ENCODE measurements at places on chromosomes 3 and 15.
A peak's percentile ranks its signal among the peaks of the same experiment; 100 is the strongest.

- DNase-seq: no peak
These were observed 9.5 kb downstream of the ACAD11 start for GRCh38 chr3:132650153-132650552.

DNA sequence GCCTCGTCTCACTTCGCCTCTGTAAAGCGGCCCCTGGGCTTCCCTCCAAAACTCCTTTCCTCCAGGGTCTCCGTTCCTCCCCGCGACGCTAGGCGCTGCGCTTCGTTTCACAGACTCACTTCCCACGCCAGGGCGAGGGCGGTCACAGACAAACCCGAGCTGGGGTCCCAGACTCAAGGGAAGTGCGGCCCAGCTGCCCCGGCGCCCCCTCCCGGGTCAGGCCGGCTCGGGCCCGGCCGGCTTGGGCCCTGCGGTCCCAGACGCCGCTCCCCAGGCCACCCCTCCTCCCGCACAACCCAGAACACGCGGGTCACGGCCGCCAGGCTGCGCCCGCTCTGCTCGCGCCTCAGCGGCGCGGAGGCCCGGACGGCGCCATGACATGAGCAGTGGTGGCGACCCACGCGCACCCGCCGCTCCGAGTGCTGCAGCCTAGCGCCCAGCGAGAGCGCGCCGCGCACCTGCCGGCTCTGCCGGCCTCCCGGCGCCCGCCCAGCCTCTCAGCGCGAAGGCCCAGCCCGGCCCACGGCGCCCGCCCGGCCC lies 547 bp downstream of the NUP210 start:
- DNase-seq: peak; percentile 59

- DNase-seq: no peak
These were observed 101.6 kb downstream of the ZPLD1 start for GRCh38 chr3:102536456-102536855.

- DNase-seq: no peak
These were observed 594.9 kb upstream of the SUCLG2 start for GRCh38 chr3:68249265-68249664.

DNA sequence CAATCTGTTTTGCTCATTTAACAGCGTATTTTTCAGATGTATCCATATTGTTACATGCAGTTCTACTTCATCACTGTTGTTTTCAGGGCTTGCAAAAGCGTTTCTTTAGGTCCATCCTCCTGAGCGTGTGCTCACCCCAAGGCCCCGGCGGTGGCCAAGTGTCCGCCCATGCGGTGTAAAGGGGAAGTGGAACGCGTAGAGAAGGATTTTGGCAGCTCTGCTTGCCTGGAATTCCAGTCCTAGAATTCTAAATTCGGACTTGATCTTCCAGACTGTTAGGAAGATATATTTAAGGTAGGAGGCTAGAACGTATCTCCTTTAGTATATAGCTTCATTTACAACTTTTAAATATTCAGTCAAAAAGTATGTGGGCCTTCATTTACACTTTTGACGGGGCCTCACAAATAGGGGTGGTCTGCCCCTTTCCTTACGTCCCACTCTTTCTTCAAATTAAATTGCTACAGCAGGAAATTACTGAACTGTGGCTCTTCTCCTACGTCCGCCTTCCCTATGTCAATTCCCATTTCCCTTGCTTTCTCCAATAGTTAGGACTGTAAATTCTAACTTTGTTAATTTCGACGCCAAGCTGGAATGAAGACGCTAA lies 609 bp upstream of the TBC1D23 start:
- no peak for DNase-seq

GRCh38 chr3:3800685-3801493 lies 1.7 kb downstream of the LRRN1 start:
- DNase-seq: no peak

- no peak for DNase-seq
These were observed 11.9 kb upstream of the C3orf38 start for GRCh38 chr3:88137836-88138235.

DNA sequence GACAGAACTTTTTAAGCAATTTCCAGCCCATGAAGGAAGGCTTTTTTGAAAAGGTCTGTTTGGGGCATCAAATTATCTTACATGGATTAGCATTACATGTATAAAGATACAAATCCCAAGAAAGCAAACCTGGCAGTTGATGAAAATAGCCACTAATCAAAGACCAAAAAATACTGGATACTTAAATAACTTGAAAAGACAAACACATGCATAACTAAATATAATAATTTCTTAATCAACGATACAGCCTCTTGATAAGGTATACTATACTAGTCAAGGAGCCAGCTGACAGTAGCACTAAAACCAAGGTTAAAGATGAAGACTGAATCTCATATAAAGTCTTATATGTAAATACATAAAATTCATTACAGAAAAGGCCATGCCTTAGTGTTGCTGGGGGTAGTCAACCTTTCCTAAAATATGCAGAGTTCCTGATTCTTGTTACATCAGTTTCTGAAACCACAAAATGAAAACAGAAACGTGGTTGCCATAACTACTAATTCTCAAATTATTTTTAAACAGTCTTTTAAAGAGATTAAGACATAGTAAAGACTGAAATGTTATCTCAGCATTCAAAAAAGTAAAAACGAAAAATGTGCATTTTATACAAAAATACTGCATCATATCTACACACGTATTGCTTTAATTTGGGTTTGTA lies 2.0 kb downstream of the ANKRD28 start:
- no peak for DNase-seq

- no peak for DNase-seq
These were observed 55.7 kb downstream of the LMCD1 start for GRCh38 chr3:8557298-8557697.

- no peak for DNase-seq
These were observed 282.5 kb upstream of the TRIM42 start for GRCh38 chr3:140395134-140396075.

GRCh38 chr3:113953677-113954076 lies 5.9 kb downstream of the ZDHHC23 start:
- DNase-seq: no peak

GRCh38 chr3:127157171-127157828 lies 35.6 kb upstream of the PRR23E start:
- DNase-seq: no peak

GRCh38 chr3:169764312-169764881 lies 463 bp downstream of the TERC start:
- DNase-seq: peak; percentile 49

DNA sequence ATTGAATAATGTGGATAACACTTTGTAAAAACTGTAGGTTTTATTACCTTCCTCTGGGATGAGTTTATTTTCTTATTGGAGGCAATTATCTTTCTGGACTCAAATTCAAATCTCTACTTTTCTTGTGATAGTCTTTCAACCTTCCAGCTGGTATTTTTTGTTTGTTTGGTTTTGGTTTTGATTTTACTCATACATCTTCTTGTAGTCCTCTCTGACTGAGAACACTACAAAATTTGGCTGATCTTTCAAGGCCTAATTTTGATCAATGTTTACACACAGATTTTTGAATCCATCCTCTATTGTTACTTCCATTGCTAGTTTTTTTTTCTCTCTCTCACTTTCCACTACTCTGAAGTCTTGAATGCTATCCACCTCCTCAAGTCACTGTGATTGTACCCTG lies 303.8 kb upstream of the NECTIN3 start:
- DNase-seq: no peak

GRCh38 chr15:77821188-77821958 lies 188.7 kb upstream of the LINGO1 start:
- DNase-seq: peak; percentile 7

DNA sequence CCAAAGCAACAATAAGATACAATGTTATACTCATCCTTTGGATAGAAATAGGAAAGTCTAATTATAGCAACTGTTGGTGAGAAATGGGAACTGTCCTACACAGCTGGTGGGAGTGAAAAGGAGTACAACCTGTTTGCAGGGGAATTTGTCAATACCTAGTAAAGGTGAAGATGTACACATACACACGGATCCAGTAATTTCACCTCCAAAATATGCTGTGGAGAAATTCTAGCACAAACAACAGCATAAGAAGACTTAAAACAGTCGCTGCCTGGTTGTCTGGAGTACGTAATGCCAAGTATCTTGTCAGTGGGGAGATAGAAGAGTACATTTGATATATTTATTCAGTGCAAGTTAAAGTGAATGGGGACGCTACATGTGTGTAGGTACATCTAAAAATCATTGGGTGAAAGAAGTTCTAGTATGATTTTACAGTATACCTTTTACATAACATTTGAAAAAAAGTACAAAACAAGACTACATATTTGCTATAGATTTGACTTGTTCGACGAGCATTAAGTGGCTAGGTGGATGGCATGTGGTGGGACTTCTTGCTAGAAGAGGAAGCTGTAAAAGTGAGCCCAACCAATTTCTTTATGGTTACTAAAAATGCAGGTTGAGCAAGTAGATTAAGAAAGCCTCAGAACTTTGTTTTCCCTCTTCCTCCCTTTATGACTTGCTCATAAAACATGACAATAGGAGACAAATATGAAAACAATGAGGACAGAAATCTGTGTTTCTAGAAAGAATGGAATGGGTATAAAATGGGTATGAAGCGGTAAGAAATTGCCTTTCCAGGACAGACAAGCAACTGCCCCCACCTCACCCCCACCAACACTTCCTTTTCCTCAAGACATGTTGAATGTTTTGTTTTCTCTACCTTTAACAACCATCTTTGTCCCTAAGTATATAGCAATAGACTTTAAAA lies 50.2 kb upstream of the CCR4 start:
- no peak for DNase-seq

GRCh38 chr15:94677202-94677790 lies 445.9 kb downstream of the MCTP2 start:
- DNase-seq: no peak

DNA sequence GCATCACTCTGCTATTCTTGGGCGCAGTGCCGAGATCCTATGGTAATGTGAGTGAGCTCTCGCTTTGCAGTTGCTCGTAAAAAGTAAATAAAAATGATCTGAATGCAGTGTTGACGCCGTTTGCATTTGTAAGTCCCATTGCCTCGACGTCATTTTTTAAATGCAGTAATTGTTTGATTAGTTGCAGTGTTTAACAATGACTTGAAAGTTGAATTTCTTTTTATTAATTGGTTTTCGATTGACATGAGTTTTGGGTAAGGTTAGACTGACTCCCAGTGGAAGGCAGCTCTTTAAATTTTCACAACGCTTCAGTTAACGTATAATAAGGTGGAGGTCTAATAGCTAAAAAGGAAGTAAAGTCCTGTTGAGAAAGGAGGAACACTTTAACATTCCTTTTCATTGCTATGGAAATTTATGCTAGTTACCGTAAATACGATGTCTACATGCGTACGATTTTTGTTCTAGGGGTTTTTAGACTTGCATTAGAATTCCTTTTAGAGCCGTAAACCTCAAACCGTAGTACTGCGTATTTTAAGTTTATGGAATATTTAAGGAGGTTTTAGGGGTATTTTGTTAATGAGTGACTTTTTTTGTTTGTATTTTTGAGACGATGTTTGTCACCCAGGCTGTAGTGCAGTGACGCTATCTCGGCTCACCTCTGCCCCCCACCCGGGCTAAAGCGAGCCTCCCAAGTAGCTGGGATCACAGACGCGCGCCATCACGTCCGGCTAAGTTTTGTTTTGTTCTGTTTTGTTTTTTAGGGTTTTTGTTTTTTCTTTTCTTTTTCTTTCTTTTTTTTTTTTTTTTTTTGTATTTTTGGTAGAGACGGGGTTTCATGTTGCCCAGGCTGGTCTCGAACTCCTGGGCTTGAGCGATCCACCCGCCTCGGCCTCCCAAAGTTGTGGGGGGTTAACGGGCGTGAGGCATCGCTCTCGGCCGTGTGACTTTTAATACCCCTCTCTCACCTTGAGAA lies 1.4 kb downstream of the MORF4L1 start:
- DNase-seq: peak; percentile 37

DNA sequence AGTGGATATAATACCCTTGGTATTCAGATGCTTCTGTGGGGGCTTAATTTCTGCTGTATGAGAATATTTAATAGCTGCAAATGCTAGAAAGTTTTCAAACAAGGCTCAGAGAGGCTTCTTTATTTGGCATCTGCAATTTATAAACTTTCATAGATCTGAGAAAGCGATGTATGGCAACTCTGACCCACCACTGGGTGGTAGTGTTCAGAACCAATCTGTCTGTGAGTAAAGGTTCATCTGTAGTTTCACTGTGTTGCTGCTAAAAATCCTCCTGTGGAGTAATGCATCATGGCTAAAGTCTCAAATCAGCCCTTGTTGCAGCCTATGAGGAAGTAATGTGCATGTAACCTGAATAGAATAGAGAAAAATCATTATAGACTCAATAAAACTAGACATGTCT lies 47.4 kb downstream of the CLSTN2 start:
- no peak for DNase-seq

DNA sequence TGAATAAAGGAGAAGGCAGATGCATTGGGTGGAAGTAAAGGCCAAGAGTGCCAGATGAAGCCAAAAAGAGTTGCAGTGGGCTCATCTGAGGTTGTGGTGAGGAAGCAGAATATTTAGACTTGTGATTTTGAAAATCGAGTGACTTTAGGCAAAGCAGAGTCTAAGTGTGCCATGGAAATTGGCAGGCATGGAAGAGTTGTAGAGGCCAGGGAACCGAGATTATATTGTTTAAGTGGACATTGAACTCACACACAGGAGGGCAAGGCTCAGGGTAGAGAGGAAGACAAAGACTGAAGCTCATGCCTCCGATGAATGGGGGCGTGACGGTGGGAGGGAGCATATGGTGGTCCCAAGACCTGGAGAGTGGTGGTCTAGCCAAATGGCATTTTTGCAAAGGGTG lies 347.5 kb downstream of the EPHB1 start:
- no peak for DNase-seq

- no peak for DNase-seq
These were observed 85.3 kb downstream of the PIK3R4 start for GRCh38 chr3:130661140-130661891.

DNA sequence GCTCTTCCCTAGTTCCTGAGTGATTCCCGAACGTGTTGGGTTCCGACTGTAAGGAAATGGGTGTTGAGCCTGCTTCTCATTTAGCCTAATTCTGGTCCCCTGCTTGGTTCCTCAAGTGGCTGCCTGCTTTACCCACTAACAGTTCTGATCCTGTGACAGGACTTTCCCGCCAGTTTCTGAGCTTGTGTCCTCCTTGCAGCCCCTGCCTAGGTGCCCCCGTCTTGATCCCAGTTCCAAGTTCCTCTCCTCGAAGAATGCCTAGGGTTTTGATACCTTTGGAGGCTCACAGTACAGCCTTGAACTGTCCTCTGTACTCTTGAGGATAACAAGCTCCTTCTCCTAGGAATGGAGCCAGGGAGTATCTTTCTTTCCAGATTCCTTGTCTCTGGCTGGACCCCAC lies 12.0 kb upstream of the RASGRF1 start:
- DNase-seq: no peak

DNA sequence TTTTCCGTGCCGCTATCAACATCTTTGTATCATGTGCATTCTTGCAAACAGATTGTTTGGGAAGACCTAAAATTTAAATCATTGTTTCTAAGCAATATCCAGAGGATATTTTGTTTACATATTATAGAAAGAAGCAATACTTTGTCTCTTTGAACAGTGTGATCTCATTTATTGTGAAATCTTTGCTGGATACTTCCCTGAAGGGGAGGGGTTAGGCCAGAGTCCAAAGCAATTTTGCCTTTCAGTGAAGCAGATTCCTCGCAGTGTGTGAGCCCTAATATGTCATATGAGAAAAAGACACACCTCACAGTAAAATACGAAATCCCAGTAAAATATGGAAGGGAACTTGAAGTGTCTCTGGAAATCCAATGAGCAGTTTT lies 158.7 kb upstream of the SLCO3A1 start:
- no peak for DNase-seq

GRCh38 chr3:52194485-52195290 lies 3.3 kb upstream of the ALAS1 start:
- DNase-seq: no peak

Measured in hematopoietic multipotent progenitor cell treated with erythropoietin and hydrocortisone succinate and interleukin-3 and kit ligand, for 15 days (in vitro differentiated cells).